Epithelial cell of esophagus (primary cell): ENCODE measurements at places on chromosomes 7 and 10.

DNA sequence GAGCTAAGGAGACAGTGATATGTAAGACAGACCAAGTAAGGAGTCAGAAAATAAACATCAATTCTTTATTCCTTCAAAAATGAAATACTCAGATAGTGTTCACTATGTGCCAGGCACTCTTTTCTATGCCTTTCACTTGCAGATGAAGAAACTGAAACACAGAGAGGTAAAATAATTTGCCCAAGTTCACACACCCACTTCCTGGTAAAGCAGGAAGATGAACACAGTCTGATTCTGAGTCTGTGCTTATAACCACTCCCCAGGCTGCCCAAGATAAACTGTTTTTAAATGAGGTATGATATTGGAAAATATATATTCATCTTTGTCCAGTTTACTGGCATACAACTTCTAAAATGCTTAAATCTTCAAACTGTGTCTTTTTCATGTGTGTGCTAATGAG is 294.4 kb upstream of the NPVF start:
- DNase-seq, result no peak

- no peak for DNase-seq
Observed at GRCh38 chr10:85152496-85152895, 824.1 kb downstream of the CCSER2 start.

GRCh38 chr10:102581981-102582580 is 62.2 kb upstream of the TRIM8 start:
- no peak for DNase-seq

DNA sequence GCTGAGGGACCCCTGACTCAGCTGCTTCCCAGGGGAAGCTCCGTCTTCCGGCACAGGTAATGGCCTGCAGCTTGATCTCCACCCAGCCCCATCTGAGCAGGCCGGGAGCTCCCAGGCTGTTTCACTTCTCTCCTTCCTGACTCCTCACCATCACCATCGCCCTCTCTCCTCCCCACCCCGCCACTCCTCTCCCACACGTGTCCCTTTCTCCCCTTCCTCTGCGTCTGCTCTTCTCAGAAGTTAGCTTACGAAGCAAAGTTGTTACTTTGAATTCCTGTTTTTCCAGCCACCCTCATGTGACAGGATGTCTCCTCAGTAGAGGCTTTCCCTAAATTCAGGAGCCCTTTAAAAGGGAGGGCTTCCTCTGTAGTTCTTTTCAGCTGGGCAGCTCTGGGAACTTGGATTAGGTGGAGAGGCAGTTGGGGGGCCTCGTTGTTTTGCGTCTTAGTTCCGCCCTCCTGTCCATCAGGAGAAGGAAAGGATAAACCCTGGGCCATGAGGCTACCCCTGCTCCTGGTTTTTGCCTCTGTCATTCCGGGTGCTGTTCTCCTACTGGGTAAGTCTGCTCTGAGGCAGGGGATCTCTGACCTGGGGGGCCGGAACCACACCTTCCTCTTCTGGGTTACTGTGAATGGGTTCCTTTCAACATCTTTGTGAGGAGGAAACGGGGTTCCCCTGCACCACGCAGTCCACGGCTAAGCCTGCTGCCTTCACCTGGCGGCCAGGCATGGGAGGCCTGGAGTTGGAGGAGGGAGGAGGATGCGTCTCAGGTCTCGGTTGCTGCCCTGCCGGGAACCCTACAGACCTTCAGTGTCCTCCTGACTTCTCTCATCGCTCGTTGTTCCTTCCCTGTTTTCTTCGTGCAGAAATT is at the start of gene MRC1:
MRC1 (plus strand) TSS at position 378 of the 871 bp plus-strand sequence; CDS start at position 496, 118 bp downstream.
- no peak for DNase-seq

- DNase-seq, result no peak
Observed at GRCh38 chr7:32102432-32102873, 32.2 kb upstream of the PDE1C start.

DNA sequence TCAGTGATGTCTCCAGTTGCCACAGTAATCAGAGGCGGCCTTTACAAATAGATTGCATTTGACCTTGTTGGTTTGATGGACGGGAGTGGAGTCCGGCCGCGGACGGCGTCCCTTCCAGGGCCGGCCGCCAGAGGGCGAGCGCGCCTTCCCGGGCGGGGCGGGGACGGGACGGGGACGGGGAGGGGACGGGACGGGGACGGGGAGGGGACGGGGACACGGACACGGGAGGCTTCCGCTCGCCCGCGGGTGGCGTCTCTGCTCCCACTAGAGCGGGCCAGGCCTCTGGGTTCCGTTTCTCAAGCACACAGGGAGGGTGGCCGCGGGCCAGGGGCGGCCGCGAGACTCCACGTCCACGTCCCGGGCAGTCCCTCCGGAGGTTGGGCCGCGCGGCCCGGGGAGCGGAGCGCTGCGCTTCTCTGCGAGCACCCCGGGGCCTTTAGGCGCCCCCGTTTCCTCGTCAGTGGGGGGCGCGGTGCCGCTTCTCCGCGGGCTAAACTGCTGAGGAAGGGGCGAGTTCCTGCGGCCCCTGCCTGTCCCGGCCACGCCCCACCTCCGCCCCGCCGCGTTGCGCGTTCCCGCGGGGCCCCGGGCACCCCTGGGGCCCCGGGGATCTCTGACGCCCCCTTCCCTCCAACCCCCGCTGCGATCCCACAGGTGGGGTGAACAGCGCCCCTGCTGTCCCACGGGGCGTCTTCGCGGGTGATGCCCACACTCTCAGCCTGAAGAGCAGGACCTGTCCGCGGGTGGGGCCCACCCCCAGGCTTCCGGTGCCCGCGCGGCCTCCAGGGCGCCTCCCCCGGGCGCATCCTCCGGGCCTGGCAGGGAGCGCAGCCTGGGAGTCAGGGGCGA is 84.2 kb upstream of the MKI67 start:
- DNase-seq, result peak; percentile 34

DNA sequence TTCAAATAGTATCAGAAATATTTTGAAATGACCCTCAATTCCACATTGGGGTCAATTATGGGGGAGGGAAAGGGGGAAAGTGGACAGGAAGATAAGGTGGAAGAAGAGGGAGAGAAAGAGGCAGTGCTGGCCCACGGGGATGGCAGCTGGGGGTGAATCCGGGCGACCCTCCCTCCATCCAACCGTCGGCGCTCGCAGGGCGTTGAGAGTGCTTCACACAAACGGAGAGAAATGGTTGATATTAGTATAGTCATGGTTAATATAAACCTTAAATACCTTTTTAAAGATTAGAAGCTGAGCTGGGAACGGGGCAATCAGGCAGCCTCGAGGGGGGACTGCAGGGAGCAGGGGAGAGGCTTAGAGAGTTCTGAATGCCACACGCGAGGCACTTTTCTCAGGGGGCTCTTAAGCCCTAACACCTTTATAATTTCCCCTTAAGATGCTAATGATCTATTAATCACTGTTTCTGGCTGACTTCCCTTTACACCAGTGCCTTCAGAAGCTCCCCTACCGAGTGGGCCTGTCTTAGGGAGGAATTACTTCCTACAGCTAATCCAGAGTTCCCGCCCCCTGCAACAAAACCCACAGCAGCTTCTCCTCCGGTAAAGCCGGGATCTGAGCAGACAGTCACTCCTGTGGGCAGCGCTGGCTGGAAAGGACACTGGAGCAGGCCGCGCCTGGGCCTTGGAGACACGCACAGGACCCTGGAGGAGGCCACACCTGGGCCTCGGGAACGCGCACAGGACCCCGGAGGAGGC is 39.5 kb downstream of the PRKAG2 start:
- DNase-seq, result no peak

DNA sequence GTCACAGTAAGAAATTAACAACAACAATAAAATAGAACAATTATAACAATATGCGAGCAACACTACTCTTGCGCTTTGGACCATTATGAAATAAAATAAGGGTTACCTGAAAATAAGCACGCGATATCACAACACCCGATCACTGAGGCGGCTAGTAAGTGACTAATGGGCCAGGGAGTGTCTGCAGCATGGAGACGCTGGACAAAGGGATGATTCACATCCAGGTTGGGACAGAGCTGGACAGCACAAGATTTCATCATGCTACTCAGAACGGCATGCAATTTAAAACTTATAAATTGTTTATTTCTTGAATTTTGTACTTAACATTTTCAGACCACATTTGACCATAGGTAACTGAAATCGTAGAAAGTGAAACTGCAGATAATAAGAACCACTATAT is 15.6 kb downstream of the HIBADH start:
- peak; percentile 90 for DNase-seq
